GM10248 (cell line): ENCODE measurements at places on chromosomes 4 and X.

GRCh38 chr4:145176641-145177432 is 3.6 kb downstream of the OTUD4 start:
- no peak for DNase-seq

- DNase-seq: no peak
Measured at GRCh38 chr4:99861120-99861905, 32.9 kb downstream of the LAMTOR3 start.

DNA sequence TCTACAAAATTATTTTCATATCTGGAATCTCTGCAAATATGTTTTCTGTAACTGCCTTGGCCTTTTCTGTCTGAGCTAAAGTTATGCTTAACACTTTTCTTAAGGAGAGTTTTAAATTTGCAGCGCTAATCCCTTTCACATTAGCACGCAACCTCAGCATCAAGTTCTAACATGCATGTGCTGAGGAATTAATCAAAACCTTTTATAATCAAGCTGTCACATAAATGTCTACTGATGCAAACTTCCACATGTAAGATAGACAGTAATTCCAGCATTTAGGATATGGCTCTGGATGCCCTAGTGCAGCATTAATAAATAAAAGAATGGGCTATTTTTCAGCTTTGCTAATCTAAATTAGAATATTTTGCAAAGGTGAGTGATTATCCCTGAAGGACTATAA is 17.5 kb upstream of the NEIL3 start:
- no peak for DNase-seq

GRCh38 chr4:145203410-145203809 is 23.0 kb upstream of the OTUD4 start:
- DNase-seq: no peak

DNA sequence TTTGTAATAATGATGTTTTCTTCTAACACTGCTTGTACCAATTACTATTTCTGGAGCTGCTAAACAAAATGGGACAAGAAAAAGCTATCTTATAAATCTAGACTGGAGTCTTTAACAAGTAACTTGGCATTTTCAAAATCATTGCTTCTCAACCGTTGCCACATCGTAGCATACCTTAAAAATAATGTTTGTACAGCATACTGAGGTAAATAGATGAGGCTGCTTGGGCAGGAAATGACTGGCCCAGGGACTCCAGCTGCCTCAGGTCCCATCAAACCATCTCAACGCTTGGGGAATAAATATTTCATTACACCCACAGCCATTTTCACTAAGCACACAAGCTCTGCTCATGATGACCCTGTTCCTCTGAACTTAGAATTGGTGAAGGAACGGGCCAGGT is 115.1 kb downstream of the SPANXA1 start:
- DNase-seq: no peak

GRCh38 chr4:100848841-100849240 is 331.0 kb upstream of the EMCN start:
- DNase-seq: no peak

DNA sequence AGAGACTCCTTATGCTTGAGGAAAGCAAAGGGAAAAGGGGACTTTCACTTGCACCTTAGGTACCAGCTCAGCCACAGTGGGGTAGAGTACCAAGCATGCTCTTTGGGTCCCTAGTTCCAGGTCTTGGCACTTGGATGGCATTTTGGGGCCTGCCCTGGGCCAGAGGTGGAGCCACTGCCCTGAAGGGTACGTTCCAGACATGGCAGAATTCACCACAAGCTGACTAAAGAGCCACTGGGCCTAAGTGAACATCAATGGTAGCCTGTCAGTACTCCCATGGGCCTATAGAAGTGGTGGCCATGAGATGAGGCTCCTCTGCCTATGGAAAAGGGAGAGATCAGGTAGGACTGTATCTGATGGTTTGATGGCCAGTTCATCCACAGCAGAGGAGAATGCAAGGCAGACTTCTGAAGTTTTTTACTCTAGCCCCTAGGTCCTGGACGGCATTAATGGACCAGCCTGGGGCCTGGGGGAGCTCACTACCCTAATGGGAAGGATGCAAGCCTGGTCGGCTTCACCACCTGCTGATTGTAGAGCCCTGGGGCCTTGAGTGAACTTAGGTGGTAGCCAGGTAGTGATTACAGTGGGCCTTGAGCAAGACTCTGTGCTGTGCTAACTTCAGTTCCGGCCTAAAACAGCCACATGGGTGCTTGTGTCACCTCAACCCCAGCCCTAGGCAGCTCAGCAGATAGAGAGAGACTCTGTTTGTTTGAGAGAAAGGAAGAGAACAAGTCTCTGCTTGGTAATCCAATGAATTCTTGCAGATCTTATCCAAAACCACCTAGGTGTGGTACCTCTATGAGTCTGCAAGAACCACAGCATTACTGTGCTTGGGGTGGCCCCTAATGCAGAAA is 19.8 kb upstream of the HSFX4 start:
- no peak for DNase-seq

- no peak for DNase-seq
Measured at GRCh38 chrX:27565992-27566391, 24.2 kb upstream of the DCAF8L2 start.

DNA sequence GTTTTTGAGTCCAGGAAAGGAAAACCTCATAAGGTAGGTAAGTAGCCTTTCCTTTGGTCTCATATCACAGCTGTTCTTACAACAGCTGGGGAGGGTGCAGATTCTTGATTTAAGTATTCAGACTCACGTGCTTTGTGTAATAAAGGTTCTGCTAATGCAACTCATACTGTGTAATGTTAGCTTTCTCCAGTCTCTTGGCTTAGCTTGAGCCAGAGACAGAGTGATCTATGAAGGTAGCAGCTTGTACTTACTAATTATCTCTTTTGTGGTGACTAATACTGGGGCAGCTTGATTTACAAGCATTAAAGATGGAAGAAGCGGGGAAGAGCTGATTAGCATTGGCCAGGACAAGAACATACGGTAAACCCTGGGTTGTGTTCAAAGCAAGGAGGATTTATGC is 80.3 kb downstream of the LNX1 start:
- no peak for DNase-seq

GRCh38 chr4:101987623-101988243 is 197.2 kb downstream of the BANK1 start:
- DNase-seq: no peak

GRCh38 chrX:150813922-150814321 is 84.5 kb downstream of the CD99L2 start:
- no peak for DNase-seq

DNA sequence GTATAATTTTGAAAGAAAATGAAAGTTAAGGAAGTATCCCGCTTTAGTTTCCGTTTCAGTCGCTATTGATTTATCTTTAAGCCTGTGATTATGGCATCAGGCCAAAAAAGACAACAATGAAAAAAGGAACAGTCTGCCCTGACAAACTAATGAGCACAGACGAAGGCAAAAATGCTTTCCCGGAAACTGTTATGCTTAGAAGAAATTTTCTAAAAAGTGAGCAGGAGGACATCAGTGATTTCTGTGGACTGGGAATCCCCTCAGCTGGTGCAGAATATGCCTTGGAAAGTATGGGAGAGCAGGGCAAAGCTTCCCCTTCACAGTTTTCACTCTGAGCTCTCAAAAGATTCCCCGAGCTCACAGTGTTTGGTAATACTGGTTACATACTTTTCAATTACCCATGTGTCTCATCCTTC is 5.1 kb upstream of the CXCL10 start:
- DNase-seq: no peak

DNA sequence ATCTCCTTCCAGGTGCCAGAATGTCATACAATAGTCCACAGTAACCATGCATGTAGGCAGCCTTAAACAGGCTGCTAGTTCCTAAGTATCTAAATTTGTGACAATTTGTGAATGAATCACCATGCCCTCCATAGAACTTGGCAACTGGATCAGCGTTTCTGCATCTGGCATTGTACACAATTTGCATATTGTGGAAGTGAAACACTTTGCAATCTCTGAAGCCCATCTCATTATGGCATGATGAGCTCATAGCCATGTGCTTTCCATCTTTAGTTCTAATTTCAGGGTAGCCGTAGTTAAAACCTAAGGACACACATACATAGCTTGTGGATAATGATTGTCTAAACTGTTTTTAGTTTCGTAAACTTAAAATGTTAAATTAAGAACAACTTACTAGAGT is 573.6 kb downstream of the PPP4R3C start:
- DNase-seq: no peak

- DNase-seq: no peak
Measured at GRCh38 chrX:36787752-36788151, 220.4 kb upstream of the FAM47C start.

GRCh38 chrX:12403474-12404082 is 265.3 kb downstream of the FRMPD4 start:
- no peak for DNase-seq

DNA sequence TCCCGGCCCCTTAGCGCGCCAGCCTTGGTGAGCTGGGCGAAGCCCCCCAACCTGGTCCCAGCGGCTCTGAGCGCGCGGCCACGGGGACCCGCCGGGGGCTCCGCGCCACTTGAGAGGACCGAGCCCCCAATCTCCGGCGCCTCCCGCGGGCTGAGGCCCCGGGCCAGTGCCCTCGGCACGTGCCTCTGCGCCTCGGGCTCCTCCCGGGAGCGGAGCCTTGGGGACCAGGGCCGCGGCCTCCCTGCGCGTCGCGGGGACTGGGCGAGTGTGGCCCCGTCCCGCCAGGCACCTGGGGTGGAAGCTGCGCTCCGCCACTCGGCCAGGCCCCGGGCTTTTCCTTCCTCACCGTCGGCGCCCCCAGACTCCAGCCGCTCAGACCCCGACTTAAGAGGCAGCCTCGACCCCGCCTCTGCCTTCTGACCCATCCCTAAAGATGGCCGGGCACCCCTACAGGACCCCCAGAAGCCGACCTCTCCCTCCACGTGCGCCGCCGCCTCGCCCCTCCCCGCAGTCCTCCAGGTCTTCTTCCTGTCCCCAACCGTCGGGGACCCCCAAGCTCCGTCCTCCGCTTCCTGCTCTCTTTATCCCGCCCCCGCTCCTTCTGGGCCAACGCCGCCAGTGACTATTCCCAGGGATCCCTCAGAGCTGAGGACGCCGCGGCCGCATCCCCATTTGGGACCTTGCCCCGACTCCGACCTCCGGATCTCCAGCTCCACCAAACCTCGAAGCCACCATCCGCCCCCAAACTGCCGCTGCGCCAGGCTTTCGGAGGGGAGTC is 752 bp downstream of the ERAS start:
- no peak for DNase-seq

DNA sequence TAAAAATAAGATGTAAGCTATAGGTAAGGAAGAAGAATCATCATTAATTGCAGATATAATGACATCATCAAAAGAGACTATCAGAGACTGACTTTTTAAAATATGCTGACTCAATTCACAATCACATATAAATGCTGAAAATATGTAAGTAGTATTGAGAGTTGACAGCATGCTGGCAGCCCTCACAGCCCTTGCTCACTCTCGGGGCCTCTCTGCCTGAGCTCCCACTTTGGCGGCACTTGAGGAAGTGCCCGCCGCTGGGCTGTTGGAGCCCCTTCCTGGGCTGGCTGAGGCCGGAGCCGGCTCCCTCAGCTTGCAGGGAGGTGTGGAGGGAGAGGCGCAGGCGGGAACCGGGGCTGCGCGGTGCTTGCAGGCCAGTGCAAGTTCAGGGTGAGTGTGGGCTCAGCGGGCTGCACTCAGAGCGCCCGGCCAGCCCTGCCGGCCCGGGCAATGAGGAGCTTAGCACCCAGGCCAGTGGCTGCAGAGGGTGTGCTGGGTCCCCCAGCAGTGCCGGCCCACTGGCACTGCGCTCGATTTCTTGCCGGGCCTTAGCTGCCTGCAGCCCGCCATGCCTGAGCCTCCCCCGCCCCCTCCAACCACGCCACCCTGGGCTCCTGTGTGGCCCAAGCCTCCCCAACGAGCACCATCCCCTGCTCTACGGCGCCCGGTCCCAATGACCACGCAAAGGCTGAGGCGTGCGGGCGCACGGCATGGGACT is 68.9 kb downstream of the RAB28 start:
- no peak for DNase-seq

DNA sequence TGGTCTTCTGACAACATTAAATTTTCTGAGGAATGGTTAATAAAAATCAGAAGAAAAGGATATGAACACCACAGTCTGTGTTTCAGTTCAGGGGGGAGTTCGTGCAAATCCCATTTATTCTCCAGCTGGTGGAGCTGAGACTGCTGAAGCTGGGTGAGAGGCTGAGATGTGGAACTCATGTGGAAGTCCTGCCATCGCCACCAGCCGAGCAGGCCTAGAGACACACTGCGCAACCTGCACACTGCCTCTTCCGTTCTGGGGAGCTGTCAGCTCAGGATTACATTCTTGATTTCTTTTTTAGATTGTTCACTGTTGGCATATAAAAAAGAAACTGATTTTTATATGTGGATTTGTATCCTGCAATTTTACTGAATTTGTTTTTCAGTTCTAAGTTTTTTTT is 66.6 kb upstream of the ELOVL6 start:
- no peak for DNase-seq

- DNase-seq: no peak
Measured at GRCh38 chrX:81259714-81260395, 58.0 kb downstream of the SH3BGRL start.

GRCh38 chrX:21166272-21166982 is 207.8 kb upstream of the CNKSR2 start:
- DNase-seq: no peak

- no peak for DNase-seq
Measured at GRCh38 chr4:139824882-139825522, 159.4 kb downstream of the MGST2 start.

DNA sequence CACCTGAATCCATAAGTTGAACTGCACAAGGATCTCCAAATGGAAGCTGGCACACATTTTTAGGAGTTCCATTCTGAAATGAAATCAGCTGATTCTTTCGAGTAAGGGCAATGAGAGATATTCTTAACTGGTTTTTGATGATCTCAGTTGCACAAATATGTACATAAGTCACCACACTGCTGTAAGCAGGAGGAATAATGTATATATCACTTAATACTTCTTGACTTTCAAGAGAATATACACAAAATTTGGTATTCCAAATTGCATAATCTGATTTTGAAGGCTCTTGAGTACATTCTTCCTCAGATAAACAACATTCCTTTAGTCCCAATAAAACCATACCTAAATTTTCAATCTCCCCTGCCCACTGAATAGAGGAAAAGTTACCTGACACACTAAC is 8.2 kb downstream of the FANCB start:
- DNase-seq: no peak

GRCh38 chrX:152307936-152308335 is 143.2 kb downstream of the GABRA3 start:
- no peak for DNase-seq

GRCh38 chr4:87304745-87305432 is 17.8 kb downstream of the HSD17B13 start:
- no peak for DNase-seq

GRCh38 chr4:18463987-18464559 is 442.5 kb upstream of the LCORL start:
- DNase-seq: no peak

GRCh38 chr4:128565565-128566186 is 243.8 kb upstream of the JADE1 start:
- DNase-seq: peak; percentile 41

DNA sequence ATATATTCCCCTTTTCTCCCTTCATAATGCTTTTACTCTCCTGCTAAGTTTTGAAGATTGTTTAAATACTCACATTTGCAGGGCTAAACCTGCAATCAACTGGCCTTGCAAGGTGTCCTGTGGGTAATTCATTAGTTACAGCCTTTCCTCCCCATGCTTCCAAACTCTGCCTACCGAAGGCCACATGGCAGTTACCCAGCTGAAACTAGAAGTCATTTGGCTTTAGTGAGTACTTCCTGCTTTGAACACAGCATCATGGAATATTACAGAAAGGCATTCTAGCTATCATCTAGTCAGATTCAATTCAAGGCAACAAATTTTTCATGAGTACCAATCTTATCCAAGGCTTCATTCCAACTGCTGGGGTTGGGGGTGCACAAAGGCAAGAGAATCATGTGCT is 55.6 kb downstream of the SRPX start:
- DNase-seq: no peak
